Psoas muscle (tissue), 8 donors: ENCODE measurements at places on chromosomes 16 and 17. TPM values are rescaled to one million over a fixed set of nuclear protein-coding genes. Genes with fewer than 3 reads are reported as not detected.

DNA sequence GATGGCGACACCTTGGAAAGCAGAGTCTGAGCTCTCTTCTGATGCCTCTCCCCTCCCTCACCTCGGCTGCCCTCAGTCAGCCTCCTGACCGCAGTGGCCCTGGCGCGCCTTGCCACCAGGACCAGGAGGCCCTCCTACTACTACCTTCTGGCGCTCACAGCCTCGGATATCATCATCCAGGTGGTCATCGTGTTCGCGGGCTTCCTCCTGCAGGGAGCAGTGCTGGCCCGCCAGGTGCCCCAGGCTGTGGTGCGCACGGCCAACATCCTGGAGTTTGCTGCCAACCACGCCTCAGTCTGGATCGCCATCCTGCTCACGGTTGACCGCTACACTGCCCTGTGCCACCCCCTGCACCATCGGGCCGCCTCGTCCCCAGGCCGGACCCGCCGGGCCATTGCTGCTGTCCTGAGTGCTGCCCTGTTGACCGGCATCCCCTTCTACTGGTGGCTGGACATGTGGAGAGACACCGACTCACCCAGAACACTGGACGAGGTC lies 4.4 kb downstream of the GPR142 start:
- H3K4me3 ChIP-seq = no peak overlapping the region
- no peak for DNase-seq
- H3K4me1 ChIP-seq = no peaks in the 10 kb centered on the region
- H3K27me3 ChIP-seq = no peaks in the 10 kb centered on the region

- H3K27ac ChIP-seq = peak overlapping the region; percentile 95
- peak overlapping the region; percentile 99 for H3K4me3 ChIP-seq
- no peak for DNase-seq
- H3K27me3 ChIP-seq = no peaks in the 10 kb centered on the region
- H3K36me3 ChIP-seq = no peaks in the 10 kb centered on the region
Measured at GRCh38 chr16:22007159-22007508, 777 bp upstream of the MOSMO start.

- H3K27ac ChIP-seq = peak overlapping the region; percentile 75
- no peaks in the 10 kb centered on the region for H3K27me3 ChIP-seq
- H3K36me3 ChIP-seq = no peaks in the 10 kb centered on the region
- no peak overlapping the region for H3K4me3 ChIP-seq
Measured at GRCh38 chr17:43591779-43592562, 45.8 kb upstream of the ETV4 start.

NACA2 gene
- not detected for total RNA-seq

DNA sequence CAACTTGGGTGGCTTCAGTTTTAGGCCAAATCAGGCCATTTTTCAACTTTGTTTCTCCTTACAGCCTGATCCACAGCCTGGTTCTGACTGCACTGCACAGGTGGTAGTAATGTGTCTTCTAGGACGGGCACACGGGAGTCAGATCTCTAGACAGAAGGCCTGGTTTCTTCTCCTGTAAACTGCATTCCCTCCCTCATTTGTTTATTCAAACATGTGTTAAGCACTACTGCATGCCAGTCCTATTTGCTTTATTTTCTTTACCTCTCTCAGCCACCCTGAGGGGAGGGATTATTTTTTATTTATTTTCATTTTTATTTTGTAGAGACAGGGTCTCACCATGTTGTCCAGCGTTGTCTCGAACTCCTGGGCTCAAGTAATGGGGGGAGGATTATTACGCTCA lies 6.3 kb upstream of the KSR1 start:
- H3K27me3 ChIP-seq = no peaks in the 10 kb centered on the region
- no peak overlapping the region for H3K27ac ChIP-seq
- H3K4me1 ChIP-seq = no peaks in the 10 kb centered on the region
- H3K36me3 ChIP-seq = no peaks in the 10 kb centered on the region
- H3K4me3 ChIP-seq = no peak overlapping the region
- no peak for DNase-seq

KRTAP9-7 gene
- not detected for total RNA-seq

SYCE1L gene
- total RNA-seq = not detected

DNA sequence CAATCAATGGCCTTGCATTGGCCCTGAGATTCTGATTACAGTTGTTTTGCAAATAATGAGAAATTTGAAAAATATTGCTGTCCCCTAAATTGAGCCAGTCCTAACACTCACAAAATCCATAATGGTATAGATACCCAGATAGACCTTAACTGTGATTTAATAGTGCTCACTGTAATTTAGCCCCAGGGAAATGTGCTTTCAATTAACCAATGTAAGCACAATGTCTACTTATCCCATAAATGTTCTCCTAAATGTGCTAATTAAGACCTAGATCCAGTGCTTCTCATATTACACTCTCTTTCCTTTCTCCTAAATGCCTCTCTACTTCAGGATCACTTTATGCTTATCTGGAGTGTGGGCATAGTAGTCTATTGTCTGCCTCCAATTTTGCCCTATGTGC lies 417.8 kb upstream of the CCL2 start:
- no peaks in the 10 kb centered on the region for H3K4me1 ChIP-seq
- H3K27ac ChIP-seq = no peak overlapping the region
- H3K27me3 ChIP-seq = peaks cover 4% of the 10 kb centered on the region
- no peak overlapping the region for H3K4me3 ChIP-seq
- no peaks in the 10 kb centered on the region for H3K36me3 ChIP-seq
- no peak for DNase-seq

TMEM114 gene
- not detected for total RNA-seq

CAPNS2 gene
- not detected for total RNA-seq

GRCh38 chr16:46756772-46757171 lies 8.6 kb upstream of the MYLK3 start:
- no peaks in the 10 kb centered on the region for H3K27me3 ChIP-seq
- peak overlapping the region; percentile 47 for H3K4me3 ChIP-seq
- DNase-seq = no peak
- H3K36me3 ChIP-seq = no peaks in the 10 kb centered on the region

DNA sequence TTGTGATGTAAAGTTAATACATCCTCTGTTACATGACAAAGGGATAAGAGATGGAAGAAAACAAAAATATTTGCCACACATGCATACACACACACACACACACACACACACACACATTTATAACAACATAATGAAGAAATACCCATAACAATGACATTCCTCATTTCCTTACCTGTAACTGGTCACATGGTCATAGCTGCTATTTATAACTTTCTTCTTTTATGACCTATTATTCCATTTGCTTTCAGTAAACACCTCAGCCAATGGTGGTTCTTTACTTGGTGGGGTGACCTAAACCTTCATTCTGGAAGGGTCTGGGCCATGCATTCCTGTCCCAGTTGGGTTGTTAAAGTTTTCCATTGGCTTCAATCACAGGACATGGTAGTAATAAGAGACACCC lies 5.3 kb downstream of the MT2A start:
- H3K27ac ChIP-seq = no peak overlapping the region
- peaks cover 35% of the 10 kb centered on the region for H3K4me1 ChIP-seq
- H3K4me3 ChIP-seq = no peak overlapping the region
- H3K36me3 ChIP-seq = no peaks in the 10 kb centered on the region
- no peak for DNase-seq
- H3K27me3 ChIP-seq = no peaks in the 10 kb centered on the region

DNA sequence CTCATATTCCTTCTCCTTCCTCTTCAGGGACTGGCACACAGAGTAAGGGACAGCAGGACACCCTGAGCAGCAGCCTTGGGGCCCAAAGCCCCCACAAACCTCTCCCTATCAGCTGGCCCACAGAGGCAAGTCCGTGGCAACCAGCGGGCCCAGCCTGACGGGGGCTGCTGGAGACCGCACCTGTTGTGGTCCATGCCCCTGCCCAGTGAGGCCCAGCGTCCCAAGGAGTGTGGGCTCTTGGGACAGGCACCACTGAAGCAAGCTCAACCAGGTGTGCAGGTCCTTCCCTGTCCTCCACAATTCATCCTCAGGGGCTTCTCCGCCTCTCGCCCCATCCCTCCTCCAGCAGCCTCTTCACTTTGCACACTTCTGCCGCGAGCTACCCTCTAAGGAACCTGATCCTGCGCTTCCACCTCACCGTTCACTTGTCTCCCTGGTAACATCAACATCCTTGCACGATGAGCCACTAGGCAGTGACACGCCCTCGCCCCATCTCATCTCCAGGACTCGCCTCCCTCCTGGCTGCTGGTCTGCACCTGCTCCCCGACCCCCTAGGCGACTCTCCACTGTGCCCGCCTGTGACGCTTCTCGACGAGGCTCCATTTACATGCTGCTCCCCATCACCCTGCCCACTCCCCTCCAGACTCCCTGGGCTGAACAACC lies 12.7 kb downstream of the MNT start:
- no peaks in the 10 kb centered on the region for H3K27me3 ChIP-seq
- peaks cover 21% of the 10 kb centered on the region for H3K36me3 ChIP-seq

DNA sequence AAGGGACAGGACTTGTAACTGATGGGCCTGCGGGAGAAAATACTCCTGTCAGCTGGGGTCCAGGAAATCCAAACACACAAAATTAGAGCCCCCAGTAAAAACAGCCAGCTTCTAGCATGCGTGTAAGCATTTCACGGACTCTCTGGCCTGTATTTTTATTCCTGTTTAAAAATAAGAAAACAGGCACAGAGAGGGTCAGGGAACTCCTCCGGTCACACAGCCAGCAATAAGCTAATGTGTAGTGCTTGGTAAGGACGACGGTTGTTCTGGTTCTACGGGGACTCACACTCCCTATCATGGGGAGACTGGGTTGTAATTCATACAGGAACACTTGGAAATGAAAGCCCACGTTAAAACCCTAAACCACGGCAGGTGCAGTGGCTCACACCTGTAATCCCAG lies 1.5 kb upstream of the TCF25 start:
- H3K27ac ChIP-seq = no peak overlapping the region
- H3K4me1 ChIP-seq = peaks cover 9% of the 10 kb centered on the region
- H3K4me3 ChIP-seq = no peak overlapping the region
- H3K36me3 ChIP-seq = no peaks in the 10 kb centered on the region

ITGB4 gene
- 5.7 TPM for total RNA-seq

- DNase-seq = no peak
- H3K36me3 ChIP-seq = no peaks in the 10 kb centered on the region
- peaks cover 48% of the 10 kb centered on the region for H3K4me1 ChIP-seq
- peak overlapping the region; percentile 55 for H3K27ac ChIP-seq
Measured at GRCh38 chr16:19700319-19700781, 17.7 kb downstream of the KNOP1 start.

EVPLL gene
- total RNA-seq = not detected

GP1BA gene
- not detected for total RNA-seq

ANKS4B gene
- not detected for total RNA-seq

KRT33A gene
- not detected for total RNA-seq

BRICD5 gene
- 5.3 TPM for total RNA-seq

- DNase-seq = no peak
- no peaks in the 10 kb centered on the region for H3K4me1 ChIP-seq
- no peak overlapping the region for H3K27ac ChIP-seq
- H3K4me3 ChIP-seq = no peak overlapping the region
Measured at GRCh38 chr17:8843344-8843743, 24.1 kb downstream of the PIK3R6 start.

- no peaks in the 10 kb centered on the region for H3K27me3 ChIP-seq
- no peaks in the 10 kb centered on the region for H3K4me1 ChIP-seq
- H3K27ac ChIP-seq = no peak overlapping the region
- peaks cover 10% of the 10 kb centered on the region for H3K36me3 ChIP-seq
- DNase-seq = no peak
Measured at GRCh38 chr16:47229053-47230050, 85.6 kb upstream of the NETO2 start.

- H3K4me3 ChIP-seq = no peak overlapping the region
- no peak for DNase-seq
- no peaks in the 10 kb centered on the region for H3K27me3 ChIP-seq
- H3K36me3 ChIP-seq = no peaks in the 10 kb centered on the region
- H3K4me1 ChIP-seq = peaks cover 7% of the 10 kb centered on the region
Measured at GRCh38 chr17:69692171-69692570, 277.7 kb downstream of the MAP2K6 start.

DNA sequence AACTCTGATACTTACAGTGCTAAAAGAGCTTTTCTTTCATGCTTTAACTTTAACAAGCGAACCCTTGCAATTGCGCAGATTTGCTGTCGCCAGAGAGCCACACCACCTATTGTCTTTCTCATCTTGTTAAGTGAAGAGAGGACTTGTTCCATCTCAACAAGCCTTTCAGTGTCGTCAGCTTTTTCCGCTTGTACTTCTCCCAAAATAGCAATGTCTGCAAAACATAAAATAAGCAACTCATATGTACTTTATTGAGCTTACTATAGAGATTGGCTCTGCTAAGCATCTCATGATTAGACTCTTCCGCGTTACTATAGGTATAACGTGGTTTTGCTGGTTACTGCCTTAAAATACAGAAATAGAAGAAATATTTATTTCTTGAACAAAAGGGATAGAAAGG lies 51.9 kb downstream of the ABCA8 start:
- H3K4me1 ChIP-seq = no peaks in the 10 kb centered on the region
- H3K27ac ChIP-seq = no peak overlapping the region
- H3K4me3 ChIP-seq = no peak overlapping the region

SCGB1C2 gene
- not detected for total RNA-seq

GRCh38 chr17:50462446-50462845 lies 6.2 kb downstream of the CHAD start:
- DNase-seq = peak; percentile 19
- H3K27me3 ChIP-seq = no peaks in the 10 kb centered on the region
- H3K4me3 ChIP-seq = no peak overlapping the region
- H3K27ac ChIP-seq = no peak overlapping the region

GRCh38 chr16:11138769-11139325 lies 117.2 kb downstream of the SOCS1 start:
- H3K4me3 ChIP-seq = no peak overlapping the region
- no peak overlapping the region for H3K27ac ChIP-seq
- no peaks in the 10 kb centered on the region for H3K36me3 ChIP-seq
- DNase-seq = no peak
- no peaks in the 10 kb centered on the region for H3K27me3 ChIP-seq

- H3K27ac ChIP-seq = peak overlapping the region; percentile 61
- DNase-seq = no peak
Measured at GRCh38 chr17:21029515-21029914, 13.3 kb downstream of the USP22 start.

CRYBA1 gene
- not detected for total RNA-seq

ACSM2A gene
- not detected for total RNA-seq

TNFSF12 gene
- 14.4 TPM for total RNA-seq

TEX14 gene
- total RNA-seq = not detected

GRCh38 chr17:81160306-81160705 lies 5.0 kb upstream of the PVALEF start:
- H3K4me3 ChIP-seq = peak overlapping the region; percentile 52
- H3K4me1 ChIP-seq = no peaks in the 10 kb centered on the region
- no peaks in the 10 kb centered on the region for H3K36me3 ChIP-seq
- peaks cover 8% of the 10 kb centered on the region for H3K27me3 ChIP-seq
